ENCODE measurements at places on chromosomes 16 and 17.

GRCh38 chr17:67132366-67132765 lies 88.0 kb downstream of the CACNG1 start:
- peak; percentile 42 for DNase-seq

DNA sequence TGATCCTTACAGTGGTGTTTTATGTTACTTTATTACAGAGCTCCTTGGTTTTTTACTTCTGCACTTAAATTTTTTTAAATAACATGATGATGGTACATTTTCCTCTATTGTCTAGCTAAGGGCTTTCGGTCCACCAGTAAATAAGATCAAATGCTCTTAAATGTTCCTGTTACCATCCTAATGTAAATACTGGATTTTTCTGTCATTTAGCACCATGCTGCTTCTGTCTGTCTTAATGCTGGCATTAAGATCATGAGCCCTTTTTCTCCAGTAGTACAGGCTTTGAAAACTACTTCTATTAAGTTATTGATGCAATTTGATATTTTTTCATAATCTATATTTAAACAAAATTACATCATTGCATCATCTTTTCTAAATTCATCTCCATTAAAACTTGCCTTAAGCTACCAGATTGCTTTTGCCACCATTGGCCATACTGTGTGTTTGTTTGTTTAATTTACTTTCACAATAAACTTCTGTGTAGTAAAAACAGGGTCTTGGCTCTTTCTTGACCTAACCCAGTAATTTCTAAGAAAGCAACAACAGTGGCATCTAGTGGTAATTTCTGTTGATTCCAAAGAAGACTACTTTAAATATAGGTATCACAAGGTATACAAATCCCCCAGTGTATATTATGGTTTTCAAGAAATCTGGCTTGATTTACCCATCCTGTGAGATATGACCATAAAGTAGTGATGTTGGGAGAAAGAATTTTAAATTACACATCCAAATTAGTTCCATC lies 9.0 kb upstream of the PHAF1 start:
- no peak for DNase-seq

- DNase-seq = no peak
These were observed 122.0 kb downstream of the IRF8 start for GRCh38 chr16:86020971-86021370.

DNA sequence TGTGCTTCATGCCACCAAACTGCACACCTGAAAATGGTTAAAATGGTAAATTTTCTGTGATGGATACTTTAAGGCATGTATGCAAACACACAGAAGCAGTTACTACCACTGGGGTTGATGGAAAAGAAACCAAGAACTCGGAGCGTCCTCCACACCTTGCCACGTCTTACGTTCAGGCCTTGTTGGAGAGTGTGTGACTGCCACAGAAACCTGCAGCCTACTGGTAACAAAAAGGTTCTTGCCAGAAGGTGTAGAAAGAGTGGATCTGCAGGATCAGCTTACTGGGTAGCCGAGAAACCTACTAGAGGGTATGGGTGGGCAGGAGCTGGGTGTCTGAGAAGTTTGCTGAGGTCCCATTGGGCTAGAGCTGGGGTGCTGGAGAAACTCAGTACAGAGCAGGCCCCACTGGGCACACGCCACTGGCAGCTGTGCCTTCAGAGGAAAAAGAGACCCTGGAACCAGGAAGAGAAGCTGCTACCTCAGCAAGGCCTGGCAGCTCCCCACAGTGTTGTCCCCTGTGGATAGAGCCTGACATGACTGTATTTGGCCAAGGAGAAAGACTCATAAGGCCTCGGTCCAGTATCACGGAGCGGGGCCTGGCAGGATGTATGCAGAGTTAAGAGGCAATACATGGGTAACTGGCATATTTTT lies 204.6 kb downstream of the SEC14L1 start:
- DNase-seq = no peak

GRCh38 chr17:57703273-57703672 lies 41.8 kb downstream of the CCDC182 start:
- no peak for DNase-seq

Data from SJCRH30 (cell line).